ENCODE measurements at places on chromosomes 3 and 15.
A peak's percentile ranks its signal among the peaks of the same experiment; 100 is the strongest.

GRCh38 chr15:27244047-27244446 is 273.1 kb downstream of the GABRG3 start:
- DNase-seq: no peak

DNA sequence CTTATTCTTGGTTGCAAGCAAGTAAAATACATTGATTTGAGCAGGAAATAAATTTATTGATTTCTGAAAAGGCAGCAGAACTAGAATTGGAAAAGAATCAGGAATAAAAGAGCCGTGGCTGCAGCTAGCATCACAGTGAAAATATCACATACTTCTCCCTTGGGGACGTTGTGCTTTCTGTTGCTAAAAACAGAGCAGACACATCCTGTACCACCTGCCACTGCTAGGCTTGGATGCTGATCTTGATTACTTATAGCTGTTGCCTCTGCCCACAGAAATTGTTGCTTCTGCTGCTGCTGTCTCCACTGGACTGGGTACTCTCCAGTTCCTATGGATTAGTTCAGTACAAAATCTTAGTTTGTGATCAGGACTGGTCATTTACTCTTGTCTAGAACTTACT is 283.8 kb downstream of the C3orf38 start:
- DNase-seq: no peak

- DNase-seq: no peak
Observed at GRCh38 chr3:4963669-4964570, 15.3 kb upstream of the BHLHE40 start.

- DNase-seq: no peak
Observed at GRCh38 chr3:83033133-83033532, 1271.7 kb upstream of the GBE1 start.

- DNase-seq: no peak
Observed at GRCh38 chr3:142968319-142969025, 5.0 kb upstream of the PAQR9 start.

GRCh38 chr15:59636184-59636583 is 21.1 kb downstream of the GTF2A2 start:
- DNase-seq: no peak

GRCh38 chr3:28590860-28591259 is 242.2 kb upstream of the AZI2 start:
- DNase-seq: no peak

DNA sequence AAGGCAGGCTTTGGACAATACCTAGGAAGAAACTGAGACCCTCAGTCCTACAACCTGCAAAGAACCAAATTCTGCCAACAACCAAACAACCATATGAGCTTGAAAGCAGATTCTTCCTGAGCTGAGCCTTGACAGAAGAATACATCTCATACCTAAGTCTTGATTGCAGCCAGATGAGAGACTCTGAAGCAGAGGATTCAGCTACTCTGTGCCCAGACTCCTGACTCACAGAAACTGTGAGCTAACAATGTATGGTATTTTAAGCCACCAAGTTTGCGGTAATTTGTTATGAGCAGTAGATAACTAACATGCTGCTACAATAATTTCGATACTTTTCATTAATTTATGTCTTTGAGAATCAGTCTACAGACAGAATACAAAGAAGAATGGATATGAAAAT is 325.1 kb upstream of the CBLB start:
- DNase-seq: no peak

DNA sequence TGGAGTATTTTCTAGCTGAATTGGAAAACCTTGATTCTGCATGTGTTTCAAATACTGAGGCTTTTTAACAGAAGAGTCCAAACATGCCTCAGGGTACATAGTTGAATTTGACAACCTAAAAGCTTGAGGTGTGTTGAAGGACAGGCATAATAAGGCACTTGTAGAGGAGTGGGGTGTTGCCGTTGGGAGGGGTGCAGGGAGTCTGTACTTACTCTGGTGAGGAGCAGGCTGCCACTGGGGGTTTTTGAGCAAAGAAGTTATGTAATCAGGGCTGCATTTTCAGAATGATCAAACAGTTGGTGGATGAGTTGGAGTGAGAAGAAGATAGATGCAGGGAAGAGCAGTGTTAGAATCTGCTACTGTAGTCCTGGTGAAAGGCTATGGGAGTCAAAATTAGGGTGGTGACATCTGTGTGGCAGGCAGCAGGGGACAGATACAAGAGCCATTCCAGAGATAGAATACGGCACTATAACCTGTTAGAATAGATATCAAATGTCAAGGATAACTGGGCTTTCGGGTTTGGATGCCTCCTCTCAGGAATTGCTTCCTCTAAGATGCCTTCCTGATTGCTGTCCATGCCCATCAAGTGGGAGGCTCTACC is 161.6 kb downstream of the GHSR start:
- DNase-seq: no peak

- DNase-seq: peak; percentile 20
Observed at GRCh38 chr3:152243721-152244516, 24.8 kb upstream of the MBNL1 start.

- DNase-seq: no peak
Observed at GRCh38 chr3:111335512-111336303, 206.3 kb upstream of the CD96 start.

- DNase-seq: no peak
Observed at GRCh38 chr3:11195201-11195600, 40.9 kb downstream of the HRH1 start.

GRCh38 chr15:85741021-85741421 is 53.7 kb downstream of the KLHL25 start:
- no peak for DNase-seq

DNA sequence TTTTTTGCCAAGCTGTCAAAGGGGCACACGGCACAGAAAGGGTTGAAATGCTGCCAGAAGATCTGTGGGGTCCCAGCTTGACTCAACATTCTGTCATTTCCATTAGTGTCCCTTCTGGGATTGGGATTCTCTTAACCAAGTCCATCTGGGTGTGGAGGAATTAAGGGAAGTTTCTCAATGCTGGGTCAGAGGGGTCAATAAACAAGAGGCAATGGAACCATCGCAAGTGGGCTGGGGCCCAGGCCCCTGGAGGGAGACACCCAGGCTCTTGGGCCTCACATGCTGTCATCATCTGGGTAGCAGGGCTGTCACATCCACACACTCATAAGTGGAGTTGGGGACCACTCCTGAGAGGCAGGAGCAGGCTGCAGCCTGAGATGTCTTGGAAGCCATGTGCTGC is 8.1 kb upstream of the APOD start:
- no peak for DNase-seq
